ENCODE measurements at places on chromosomes 6 and 20.

- DNase-seq: no peak
Observed at GRCh38 chr20:62832951-62833391, 16.1 kb downstream of the COL9A3 start.

GRCh38 chr6:25669413-25669812, 17.4 kb downstream of the SCGN start:
- no peak for DNase-seq

GRCh38 chr6:14149739-14150130, 32.2 kb downstream of the CD83 start:
- no peak for DNase-seq

- DNase-seq: no peak
Observed at GRCh38 chr6:160106701-160107100, 14.9 kb upstream of the SLC22A1 start.

DNA sequence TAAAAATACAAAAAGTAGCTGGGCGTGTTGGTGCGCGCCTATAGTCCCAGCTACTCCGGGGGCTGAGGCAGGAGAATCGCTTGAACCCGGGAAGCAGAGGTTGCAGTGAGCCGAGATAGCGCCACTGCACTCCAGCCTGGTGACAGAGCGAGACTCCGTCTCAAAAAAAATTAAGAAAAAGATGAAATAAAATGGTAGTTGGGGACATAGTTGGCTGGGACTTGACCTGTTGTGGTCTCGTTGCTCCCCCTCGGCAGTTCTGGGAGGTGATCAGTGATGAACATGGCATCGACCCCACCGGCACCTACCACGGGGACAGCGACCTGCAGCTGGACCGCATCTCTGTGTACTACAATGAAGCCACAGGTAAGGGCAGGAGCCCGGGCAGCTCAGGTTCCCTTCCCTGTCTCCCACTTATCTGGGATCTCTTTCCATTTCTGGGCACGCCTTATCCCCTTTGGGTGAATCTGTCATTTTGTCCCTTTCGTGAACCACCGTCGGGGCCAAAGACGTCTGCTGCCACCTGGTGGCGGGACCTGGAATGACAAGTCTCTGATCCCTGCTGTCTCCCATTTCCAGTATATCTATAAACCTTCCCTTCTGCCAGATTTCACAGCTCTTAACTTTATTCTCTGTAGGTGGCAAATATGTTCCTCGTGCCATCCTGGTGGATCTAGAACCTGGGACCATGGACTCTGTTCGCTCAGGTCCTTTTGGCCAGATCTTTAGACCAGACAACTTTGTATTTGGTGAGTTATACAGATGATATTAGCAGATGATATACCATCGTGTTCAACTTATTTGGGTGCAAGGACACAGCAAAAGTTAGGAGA, 2.3 kb downstream of the TUBB start:
- no peak for DNase-seq

DNA sequence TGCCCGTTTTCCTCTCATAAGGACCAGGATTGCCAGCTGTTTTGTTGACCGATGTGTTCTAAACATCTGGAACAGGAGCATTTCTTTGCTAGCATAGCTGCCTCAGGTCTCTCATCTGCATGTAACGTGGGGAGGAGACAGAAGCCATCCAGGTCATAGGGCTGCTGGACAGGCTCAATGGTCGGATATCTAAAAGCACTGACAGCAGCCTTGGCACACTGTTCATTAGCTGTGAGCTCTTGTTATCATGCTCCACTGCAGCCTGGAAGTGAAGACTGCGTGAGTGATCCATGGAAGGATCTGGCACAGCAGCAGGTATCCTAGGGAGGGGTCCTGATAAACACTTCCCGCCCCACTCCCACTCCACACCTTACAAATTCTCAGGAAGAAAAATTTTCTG, 175.3 kb downstream of the LRFN2 start:
- no peak for DNase-seq

- DNase-seq: no peak
Observed at GRCh38 chr6:68852791-68853190, 217.7 kb downstream of the ADGRB3 start.

DNA sequence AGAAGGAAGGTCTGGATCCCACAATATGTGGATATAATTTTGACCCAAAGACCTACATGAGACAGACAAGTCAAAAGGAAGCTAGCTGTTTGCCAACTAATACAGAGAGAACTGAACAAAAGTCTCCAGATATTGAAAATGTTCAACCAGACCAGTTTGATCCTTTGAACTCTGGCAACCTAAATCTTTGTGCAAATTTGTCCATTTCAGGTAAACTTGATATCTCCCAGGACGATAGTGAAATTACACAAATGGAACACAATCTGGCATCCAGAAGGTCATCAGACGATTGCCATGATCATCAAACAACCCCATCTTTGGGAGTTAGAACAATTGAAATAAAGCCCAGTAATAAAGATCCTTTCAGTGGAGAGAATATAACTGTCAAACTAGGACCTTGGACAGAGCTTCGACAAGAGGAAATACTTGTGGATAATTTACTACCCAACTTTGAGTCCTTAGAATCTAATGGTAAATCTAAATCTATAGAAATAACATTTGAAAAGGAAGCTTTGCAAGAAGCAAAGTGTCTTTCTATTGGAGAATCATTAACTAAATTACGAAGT, 41.9 kb upstream of the SDHAF4 start:
- no peak for DNase-seq

GRCh38 chr6:2547355-2547754, 203.4 kb downstream of the MYLK4 start:
- DNase-seq: no peak

DNA sequence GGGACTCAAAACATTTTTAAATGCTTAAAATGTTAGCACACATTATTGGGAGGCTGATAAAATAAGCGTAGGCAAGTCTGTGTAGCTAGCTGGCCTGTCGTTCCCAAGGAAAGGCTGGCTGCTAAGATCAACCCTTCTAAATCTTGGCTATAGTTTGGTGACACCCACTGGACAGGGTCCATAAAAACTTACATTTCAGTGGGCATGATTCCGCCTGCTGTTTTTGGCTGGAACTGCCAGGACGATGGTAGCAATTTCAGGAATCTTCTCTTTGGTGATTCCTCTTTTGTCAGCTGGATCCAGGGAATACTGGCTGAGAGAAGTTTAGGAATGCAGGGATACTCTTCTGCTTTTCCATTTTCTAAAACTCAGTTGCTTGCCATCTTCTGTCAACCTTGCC, 162.2 kb downstream of the NKAIN2 start:
- DNase-seq: no peak

- no peak for DNase-seq
Observed at GRCh38 chr20:56223352-56223751, 25.2 kb upstream of the MC3R start.

GRCh38 chr20:33160681-33161080, 7.3 kb upstream of the BPIFA2 start:
- DNase-seq: no peak

DNA sequence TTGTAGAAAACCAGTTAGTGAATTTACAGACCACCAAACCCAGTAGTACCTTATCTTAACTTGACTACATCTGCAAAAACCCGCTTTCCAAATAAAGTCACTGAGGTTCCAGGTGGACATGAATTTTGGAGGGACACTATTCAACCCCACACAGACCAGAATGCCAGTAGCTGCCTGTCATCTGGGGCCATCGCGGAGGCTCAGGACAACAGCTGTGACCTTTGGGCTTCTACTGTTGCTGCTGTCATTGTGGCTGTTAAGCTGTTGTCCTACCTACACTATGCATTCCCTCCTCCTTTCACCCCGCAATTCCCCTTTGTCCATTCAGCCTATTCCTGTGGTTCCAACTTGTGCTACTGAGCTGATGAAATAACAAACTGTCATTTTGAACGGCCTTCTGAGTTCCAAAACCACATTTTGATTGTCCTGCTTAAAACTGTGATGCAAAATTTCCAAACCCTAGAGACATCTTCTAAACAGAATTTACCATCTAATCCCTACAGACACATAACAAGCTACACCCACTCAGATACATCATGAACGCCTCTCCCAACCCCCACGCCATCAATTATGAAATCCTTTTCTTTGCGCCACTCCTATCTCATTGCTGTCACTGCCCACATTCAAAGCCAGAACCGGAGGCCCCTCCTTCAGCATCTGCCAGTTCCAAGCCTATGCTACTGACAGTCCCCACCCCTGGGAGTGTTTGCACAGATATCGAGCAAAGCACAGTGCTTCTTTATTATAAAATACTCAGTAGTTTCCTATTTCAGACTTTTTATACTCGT, 125.0 kb downstream of the C6orf118 start:
- DNase-seq: peak; percentile 49

DNA sequence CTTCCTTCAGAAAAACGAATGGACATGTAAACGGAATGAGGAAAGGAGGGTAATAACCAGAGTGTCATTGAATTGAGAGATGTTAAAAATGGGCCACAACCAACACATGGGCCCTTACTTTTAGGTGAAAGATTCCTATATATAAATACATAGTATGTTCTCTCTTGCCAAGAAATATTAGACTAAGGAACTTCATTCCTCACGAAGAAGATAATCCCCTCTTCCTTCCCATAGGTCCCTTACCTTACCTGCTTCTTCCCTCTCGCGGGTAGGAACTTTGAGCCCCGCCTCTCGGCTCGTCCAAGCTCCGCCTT, 295 bp upstream of the TBC1D22B start:
- DNase-seq: no peak

- DNase-seq: peak; percentile 54
Observed at GRCh38 chr6:107576852-107577251, 86.9 kb downstream of the SOBP start.

DNA sequence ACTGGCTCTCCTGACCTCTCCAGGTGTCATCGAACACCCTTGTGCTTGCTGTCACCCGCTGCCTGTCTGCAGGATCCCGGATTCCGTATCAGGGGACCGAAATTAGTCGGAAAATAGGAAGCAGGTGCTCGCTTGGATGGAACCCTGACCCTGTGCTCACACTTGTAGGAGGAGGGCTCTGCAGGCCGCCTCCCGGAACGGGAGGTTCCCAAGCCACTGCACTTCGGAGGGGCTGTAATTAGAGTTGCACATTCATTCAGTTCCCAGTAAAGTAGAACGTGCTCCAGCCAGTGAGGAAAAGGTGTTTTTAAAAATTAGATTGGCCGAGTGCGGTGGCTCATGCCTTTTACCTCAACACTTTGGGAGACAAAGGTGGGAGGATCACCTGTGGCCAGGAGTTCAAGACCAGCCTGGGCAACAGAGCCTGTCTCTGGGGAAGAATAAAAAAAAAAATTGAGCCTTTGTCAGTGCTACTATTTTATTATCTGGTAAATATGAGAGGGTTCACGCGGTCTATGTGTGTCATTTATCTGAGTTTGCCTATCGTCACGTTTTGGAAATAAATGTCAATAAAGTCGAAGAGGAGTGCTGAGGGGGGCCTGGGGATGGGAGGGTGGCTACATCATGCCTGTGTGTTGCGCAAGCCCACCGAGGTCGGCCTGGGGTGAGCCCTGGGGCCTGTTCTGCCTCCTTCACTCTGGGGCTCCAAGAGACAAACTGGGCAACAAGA, 1.5 kb upstream of the GMEB2 start:
- peak; percentile 27 for DNase-seq

- no peak for DNase-seq
Observed at GRCh38 chr6:116101302-116101718, 657 bp downstream of the NT5DC1 start.

DNA sequence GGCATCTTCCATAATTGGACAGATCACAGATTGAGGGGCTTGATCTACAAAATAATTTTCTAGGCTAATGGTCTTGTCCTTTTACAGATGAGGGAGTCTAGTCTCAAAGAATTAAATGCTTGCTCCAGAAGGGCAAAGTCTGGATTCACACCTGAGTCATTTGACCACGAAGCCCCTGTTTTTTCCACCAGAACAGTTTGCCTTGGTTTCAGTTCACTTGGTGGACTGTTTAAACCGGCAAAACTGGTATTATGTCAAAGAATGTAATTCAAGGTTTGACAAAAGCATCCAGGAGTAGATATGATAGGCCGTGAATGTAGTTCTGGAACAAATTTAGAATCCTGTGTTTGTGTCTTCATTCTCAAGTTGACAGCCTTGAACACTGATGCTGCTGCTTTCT, 3.3 kb downstream of the MYO6 start:
- no peak for DNase-seq

DNA sequence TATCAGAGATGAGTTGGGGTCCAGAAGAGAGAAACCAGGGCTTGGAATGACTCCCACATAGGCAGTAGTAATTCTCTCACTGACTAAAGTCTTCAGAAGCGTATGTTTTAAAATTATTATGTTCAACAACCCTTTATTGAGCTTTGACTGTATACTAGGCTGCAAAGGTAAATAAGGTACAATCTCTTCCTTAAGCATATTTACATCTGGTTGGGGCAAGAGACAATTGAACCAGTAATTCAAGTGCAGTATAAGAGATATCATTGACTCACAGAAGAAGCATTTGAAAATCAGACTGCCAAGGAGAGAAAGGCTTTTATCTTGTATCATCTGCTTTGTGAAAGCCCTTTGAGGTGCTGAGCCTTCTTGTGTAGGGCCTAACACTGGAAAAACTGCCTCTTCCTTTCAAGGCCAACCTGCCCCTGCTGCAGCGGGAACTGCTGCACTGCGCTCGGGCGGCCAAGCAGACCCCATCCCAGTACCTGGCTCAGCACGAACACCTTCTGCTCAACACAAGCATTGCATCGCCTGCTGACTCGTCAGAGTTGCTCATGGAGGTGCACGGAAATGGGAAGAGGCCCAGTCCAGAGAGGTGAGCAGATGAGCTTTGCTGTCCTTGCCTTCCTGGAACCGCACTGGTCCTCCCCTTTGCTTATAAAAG, 39.3 kb upstream of the C20orf144 start:
- DNase-seq: no peak
